ENCODE measurements at places on chromosomes 5 and 9. TPM values are rescaled to one million over a fixed set of nuclear protein-coding genes. Genes with fewer than 3 reads are reported as not detected.

SPOCK1 gene
- total RNA-seq, result 2.5 TPM

ATOSB gene
- total RNA-seq, result 8.3 TPM

SHISAL2B gene
- total RNA-seq, result not detected

TMCO6 gene
- total RNA-seq, result 24.1 TPM

SAXO1 gene
- not detected for total RNA-seq

BTNL3 gene
- not detected for total RNA-seq

ELAVL2 gene
- not detected for total RNA-seq

DNAJA1 gene
- 373 TPM for total RNA-seq

DNA sequence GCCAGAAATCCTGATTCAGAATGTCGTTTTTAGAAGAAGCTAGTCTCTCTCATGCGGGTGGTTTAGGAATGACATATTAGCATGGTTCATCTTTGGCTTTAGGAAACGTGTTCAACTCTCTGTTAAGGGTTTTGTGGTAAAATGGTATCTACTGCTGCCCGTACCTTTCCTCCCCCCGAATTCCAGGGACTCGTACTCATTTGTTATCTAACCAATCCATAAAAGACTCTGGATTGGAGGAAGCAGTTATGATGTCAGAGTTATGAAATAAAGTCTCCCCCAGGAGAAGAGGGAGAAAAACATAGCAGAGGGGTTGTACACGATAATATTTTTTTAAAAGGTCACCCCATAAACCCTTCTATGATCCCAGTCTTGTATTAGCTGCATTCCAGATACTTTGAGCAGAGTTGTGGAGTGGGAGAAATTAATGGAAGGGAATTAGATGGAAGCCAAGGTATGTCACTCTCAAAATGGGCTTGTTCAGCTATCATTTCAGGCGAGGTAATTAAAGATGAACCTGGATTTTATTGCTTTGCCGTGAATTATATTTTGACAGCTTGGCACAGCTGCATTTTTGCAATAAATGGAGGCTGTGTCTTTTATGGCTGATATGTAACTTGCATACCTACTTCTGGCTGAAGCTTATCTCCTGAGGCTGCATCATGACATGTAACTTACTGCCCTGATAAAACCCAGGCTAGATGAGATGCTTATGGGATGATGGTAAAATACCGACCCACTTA, 31.3 kb downstream of the RAI14 start:
- no peak overlapping the region for H3K27ac ChIP-seq
- peaks cover 22% of the 10 kb centered on the region for H3K4me1 ChIP-seq
- DNase-seq, result no peak
- H3K4me3 ChIP-seq, result no peak overlapping the region

DNA sequence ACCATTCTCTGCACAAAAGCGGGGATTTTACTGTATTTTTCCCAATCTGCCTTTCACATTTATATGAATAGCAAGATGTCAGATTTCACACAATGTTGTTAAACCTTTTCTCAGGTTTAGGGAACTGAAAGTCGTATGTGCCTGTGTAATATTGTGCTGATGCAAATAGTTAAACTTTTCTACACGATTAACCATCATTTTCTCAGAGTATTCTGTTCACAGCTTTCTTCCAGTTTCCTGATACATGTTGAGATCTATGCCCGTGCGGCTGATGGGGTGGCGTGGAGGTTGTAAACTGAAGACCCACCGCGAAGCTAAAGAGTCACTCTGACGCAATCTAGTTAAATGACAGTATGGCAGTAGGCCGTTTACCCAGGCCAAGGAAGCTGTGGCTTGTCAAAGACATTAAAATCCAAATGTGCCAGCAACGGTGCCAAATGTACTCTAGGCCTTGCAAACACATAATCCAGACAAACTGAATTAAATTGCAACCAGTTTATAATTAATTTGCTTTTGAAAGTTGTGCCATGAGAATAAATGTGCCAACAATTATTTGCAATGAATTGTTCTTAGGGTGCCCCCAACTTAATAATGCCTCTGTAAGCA, 145.7 kb downstream of the EBF1 start:
- peaks cover 7% of the 10 kb centered on the region for H3K4me1 ChIP-seq
- no peaks in the 10 kb centered on the region for H3K27me3 ChIP-seq
- H3K4me3 ChIP-seq, result no peak overlapping the region
- DNase-seq, result no peak
- no peaks in the 10 kb centered on the region for H3K36me3 ChIP-seq
- no peak overlapping the region for H3K27ac ChIP-seq

- H3K36me3 ChIP-seq, result no peaks in the 10 kb centered on the region
- H3K27ac ChIP-seq, result no peak overlapping the region
Observed at GRCh38 chr9:36924071-36924470, 110.0 kb downstream of the PAX5 start.

GRCh38 chr5:128913551-128913950, 51.7 kb upstream of the SLC27A6 start:
- H3K27me3 ChIP-seq, result no peaks in the 10 kb centered on the region
- H3K27ac ChIP-seq, result no peak overlapping the region
- H3K36me3 ChIP-seq, result no peaks in the 10 kb centered on the region
- no peaks in the 10 kb centered on the region for H3K4me1 ChIP-seq
- no peak overlapping the region for H3K4me3 ChIP-seq

DNA sequence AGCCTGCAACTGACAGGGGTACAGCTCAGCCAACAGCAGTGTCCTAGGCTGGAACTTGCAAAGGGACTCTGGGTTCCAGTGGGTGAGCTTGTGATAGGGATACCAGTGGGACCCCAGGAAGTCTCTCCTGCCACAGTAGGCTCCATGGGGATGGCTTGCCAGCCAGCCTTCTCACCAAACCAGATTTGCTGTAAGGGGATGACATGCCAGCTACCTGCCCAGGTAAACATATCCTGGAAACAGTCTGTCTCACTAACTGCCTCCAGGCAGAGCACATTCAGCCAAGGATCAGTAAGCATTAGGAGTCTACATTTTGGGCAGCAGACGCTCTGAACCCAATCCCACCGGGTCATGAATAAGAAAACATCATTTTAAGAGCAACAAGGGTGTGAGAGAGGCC, 49.9 kb downstream of the SIL1 start:
- DNase-seq, result no peak
- H3K4me3 ChIP-seq, result no peak overlapping the region
- no peak overlapping the region for H3K27ac ChIP-seq
- H3K36me3 ChIP-seq, result no peaks in the 10 kb centered on the region

GRCh38 chr9:10062629-10063395, 550.0 kb downstream of the PTPRD start:
- H3K27me3 ChIP-seq, result no peaks in the 10 kb centered on the region
- H3K4me3 ChIP-seq, result no peak overlapping the region
- no peak for DNase-seq
- H3K4me1 ChIP-seq, result peaks cover 11% of the 10 kb centered on the region

DNA sequence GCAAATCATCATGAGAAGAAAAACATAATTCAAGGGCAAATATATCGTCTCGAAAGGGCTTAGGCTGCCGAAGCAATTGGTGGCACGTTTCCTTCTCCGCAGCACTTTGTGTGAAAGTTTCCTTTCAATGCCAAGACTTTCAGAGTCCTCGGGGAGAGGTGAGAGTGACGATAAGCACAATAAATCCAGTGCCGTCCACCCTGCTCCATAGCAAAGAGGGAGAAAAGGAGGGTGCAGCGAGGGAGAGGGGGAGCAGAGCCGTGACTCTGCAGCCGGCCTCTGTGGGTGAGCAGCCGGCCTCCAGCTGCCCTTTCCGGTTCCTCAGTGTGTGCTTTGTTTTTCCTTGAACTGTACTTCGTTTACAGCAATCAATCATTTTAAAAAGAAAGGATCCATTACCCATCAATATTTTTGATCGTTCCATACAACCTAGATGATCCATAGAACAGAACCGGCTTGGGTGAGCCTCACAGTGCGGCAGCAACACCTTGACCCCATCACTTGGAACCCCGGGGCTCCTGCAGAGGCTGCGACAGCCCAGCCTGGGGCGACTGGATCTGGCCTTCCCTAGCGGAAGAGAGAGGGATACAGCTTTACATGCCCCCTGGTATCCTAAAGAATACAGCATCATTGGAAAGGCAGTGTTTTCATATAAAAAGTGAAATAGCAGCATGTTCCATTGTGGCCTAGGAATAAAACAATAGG, 247.0 kb upstream of the IRX4 start:
- no peak for DNase-seq
- no peak overlapping the region for H3K4me3 ChIP-seq
- H3K27ac ChIP-seq, result no peak overlapping the region
- H3K4me1 ChIP-seq, result no peaks in the 10 kb centered on the region
- H3K36me3 ChIP-seq, result no peaks in the 10 kb centered on the region

DNA sequence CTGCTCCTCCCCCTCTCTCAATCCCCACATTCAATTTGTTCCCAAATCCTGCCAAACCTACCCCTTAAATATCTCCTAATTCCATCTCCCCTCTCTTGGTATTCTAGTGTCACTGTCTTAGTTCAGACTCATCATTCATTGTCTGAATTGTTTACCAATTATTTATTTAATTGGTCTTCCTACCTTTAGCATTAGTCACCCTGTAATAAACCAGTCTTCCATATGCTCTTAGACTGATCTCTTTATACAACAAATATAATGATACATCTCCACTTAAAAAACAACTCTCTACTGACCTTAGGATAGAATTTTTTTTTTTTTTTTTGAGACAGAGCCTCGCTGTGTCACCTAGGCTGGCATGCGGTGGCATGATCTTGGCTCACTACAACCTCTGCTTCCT, 51.4 kb downstream of the RFK start:
- H3K27ac ChIP-seq, result no peak overlapping the region
- no peak overlapping the region for H3K4me3 ChIP-seq
- no peak for DNase-seq
- H3K36me3 ChIP-seq, result no peaks in the 10 kb centered on the region
- no peaks in the 10 kb centered on the region for H3K27me3 ChIP-seq

- H3K4me3 ChIP-seq, result no peak overlapping the region
- no peaks in the 10 kb centered on the region for H3K27me3 ChIP-seq
- H3K4me1 ChIP-seq, result peaks cover 61% of the 10 kb centered on the region
- no peaks in the 10 kb centered on the region for H3K36me3 ChIP-seq
- no peak for DNase-seq
Observed at GRCh38 chr5:142422429-142422828, 97.6 kb upstream of the SPRY4 start.

GRCh38 chr9:70092190-70092589, 48.5 kb downstream of the MAMDC2 start:
- no peak overlapping the region for H3K27ac ChIP-seq
- DNase-seq, result no peak
- no peaks in the 10 kb centered on the region for H3K4me1 ChIP-seq

- H3K4me1 ChIP-seq, result no peaks in the 10 kb centered on the region
- H3K4me3 ChIP-seq, result no peak overlapping the region
- no peaks in the 10 kb centered on the region for H3K27me3 ChIP-seq
- H3K27ac ChIP-seq, result no peak overlapping the region
- DNase-seq, result no peak
Observed at GRCh38 chr5:167096816-167097215, 1194.6 kb upstream of the WWC1 start.

DNA sequence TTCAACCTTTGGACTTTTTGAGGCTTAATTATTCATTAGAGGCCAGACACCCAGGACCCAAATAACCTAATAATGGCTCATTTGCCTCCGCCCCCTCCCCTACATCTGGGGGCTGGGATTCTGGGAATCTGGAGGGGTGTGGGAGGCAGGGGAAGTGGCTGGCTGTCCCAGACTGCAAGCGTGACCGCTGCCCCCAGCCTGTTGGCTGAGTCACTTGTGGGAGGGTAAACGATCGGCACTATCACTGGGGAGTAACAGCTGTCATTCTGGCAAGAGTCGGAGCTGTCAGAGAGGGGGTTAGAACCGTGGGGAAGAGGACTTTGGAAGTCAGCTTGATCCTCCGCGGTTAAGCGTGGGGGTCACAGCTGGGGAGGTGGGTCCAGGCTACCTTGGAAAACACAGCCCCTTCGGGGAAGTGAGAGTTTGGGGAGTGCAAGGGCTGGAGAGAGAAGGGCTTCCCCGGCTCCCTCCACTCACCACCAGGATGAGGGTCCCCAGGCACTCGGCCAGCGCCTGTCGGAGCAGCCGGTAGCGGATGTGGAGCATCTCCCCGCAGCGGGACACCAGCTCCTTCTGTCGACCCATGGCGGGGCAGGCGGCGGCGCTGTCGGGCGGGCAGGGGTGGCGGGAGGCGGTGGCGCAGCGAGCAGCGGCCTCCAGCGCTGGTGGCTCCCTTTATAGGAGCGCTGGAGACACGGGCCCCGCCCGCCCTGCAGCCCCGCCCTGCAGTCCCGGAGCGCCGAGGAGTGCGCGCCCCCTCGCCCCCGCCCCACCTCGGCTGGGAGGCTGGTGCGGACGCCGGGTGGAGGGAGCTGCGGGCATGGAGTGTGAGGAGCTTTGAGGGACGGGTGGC, at the start of gene AQP3:
TSS of gene AQP3 (minus strand) at position 648 of the 853 bp plus-strand sequence. CDS start at position 585, 63 bp downstream.
- H3K4me3 ChIP-seq, result peak within 1 kb of the TSS; percentile 39
- peaks cover 5% of the 10 kb centered on the region for H3K4me1 ChIP-seq
- DNase-seq, result peak; percentile 75

- no peaks in the 10 kb centered on the region for H3K36me3 ChIP-seq
- no peaks in the 10 kb centered on the region for H3K4me1 ChIP-seq
- peaks cover 11% of the 10 kb centered on the region for H3K27me3 ChIP-seq
- H3K27ac ChIP-seq, result no peak overlapping the region
- H3K4me3 ChIP-seq, result no peak overlapping the region
Observed at GRCh38 chr5:148922606-148923005, 96.2 kb downstream of the ADRB2 start.

GRCh38 chr9:93415176-93415690, 36.3 kb upstream of the FAM120A start:
- H3K27ac ChIP-seq, result no peak overlapping the region
- no peaks in the 10 kb centered on the region for H3K36me3 ChIP-seq
- no peaks in the 10 kb centered on the region for H3K27me3 ChIP-seq

All from A673 (cell line).